Hematopoietic multipotent progenitor cell (in vitro differentiated cells): ENCODE measurements at places on chromosomes 7 and 10.

DNA sequence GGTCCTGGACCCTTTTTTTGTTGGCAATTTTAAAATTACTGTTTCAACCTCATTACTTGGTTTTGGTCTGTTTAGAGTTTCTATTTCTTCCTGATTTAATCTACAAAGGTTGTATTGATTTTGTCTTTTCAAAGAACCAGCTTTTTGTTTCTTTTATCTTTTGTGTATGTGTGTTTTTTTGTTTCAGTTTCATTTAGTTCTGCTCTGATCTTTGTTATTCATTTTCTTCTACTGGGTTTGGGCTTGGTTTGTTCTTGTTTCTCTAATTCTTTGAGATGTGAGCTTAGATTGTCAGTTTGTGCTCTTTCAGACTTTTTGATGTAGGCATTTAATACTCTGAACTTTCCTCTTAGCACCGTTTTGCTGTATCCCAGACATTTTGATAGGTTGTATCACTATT is 8.5 kb upstream of the MRPS33 start:
- no peak for DNase-seq

DNA sequence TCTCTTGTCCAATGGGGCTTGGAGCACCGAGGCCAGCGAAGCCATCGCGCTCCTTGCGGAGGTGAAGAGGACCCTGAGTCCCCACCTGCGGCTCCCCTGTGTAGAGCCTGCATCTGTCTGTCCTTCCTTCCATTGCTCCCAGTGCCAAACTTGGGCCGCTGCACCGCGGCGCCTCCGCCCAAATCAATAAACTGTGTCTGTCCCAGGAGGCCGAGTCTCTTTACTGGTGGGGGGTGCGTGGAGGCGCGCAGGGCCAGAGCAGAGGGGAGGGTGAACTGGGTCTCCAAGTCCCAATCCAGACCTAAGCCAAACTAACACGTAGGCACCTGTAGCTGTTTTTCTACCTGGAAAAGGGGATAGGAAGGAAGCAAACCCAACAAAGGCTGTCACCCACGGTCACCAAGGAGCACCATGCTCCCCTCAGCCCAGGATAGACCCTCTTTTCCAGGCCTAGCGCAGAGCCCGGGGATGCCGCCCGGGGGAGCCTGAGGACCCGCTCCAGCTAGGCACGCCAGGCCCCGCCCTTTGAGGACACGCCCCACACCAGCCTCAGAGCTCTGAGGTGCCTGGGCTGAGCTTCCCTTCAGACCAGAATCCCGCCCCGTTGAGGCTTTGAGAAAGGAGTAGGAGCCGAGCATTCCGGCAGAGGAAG is 1.2 kb upstream of the CHAT start:
- DNase-seq: no peak

DNA sequence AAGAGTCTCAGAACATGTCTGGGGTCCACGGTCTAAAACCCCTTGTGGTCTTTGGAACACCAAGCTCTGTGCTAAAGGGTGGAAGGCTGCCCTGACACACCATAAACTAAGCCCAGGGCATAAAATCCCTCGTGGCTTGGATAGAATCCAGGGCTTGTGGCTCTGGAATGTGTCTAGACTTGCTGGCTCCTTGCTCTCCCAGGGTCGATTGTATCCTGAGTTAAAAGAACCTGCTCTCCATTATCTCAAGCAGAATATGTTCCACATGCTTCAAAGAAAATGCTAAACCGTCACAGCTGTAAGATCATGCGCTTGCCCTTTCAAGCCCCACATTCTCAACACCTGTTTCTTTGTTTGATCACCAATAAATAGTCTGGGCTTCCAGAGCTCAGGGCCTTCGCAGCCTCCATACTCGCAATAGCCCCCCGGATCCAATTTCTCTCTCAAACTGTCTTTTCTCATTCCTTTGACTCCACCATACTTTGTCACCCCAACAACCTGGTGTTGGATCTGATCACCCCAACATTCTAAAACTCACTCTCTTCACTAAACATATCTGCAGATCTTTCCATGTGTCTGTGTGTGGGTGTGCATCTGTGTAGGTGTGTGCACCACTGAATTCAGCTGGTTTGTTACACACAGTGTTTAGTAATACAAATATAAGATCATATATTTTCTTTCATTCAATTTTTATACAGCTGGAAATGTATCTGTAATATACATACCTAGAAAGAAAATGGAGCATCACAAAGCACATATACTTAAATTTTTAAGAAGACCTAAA is 238.5 kb downstream of the ZMYND11 start:
- DNase-seq: no peak

DNA sequence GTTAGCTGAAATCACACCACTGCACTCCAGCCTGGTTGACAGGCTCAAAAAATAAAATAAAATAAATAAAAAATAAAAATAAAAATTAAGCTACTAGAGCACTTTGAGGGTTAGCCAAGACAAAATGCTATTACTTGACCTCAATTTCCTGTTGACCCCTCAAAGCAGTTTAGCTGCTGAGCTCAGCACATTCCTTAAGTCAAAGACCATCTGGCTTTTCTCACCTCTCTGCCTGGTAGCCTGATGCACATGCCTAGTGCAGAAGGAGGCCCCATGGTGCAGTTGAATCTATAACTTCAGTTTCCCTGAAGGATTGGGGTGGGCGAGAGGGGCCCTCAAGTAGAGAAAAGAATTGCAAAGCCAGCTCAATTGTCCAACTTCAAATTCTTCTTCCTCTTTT is 211.1 kb upstream of the GALNT17 start:
- no peak for DNase-seq

DNA sequence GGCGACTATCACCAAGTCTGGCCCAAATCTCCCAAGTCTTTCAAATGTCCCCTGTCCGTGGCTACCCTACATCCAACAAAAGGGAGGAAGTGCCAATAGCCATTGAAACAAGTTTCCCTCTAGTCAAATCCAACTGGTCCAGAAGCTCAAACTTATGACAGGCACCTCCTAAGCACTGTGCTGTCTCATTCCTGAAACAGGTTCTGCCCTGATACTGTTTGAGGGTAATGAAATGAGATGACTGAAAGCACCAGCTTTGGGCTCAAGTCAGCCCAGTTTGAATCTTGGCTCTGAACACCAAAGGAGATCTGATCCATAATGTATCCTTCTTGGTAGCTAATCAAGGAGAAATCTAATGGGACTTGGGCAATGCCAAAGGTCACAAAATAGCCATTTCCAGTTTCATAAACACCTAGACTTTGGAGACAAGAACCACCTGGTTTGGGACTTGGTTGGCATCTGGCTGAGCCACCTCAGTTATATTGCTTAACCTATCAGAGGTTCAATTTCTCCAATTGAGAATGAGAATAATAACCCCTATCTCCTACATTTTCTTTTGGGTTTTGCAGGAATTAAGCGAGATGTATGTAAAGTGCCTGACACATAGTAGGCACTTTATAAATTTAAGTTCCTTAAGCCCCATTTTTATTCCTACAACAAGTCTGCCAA is 34.7 kb upstream of the ARID5B start:
- DNase-seq: no peak

DNA sequence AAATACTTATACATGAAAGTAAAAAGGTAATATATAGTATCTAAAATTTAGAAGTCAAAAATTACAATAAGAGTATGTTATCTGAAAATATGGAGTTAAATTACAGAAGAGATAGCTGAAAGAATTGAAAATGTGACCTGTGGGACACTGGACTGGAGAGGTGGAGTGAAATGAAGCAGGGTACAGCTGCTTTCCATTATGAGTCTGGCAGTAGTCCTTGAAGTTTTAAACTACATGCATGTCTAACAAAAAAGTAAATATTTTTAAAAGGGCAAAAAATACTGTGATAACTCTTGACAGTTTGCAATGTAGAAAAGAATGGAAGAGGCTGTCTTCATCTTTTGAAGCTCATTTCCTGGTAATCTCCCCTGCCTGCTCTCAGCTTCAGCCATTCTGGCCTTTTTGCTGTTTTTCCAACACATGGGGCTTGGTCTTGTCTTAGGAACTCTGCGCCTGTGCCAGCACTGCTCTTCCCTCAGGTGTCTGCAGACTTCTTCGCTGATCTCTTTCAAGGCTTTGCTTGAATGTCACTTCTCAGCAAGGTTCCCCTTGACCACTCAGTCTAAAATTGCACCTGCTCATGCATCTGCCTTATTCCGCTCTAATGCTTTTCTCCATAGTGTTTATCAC is 36.9 kb downstream of the PTPRZ1 start:
- no peak for DNase-seq

- no peak for DNase-seq
These were observed 34.7 kb downstream of the IMMP2L start for GRCh38 chr7:111527545-111527944.

DNA sequence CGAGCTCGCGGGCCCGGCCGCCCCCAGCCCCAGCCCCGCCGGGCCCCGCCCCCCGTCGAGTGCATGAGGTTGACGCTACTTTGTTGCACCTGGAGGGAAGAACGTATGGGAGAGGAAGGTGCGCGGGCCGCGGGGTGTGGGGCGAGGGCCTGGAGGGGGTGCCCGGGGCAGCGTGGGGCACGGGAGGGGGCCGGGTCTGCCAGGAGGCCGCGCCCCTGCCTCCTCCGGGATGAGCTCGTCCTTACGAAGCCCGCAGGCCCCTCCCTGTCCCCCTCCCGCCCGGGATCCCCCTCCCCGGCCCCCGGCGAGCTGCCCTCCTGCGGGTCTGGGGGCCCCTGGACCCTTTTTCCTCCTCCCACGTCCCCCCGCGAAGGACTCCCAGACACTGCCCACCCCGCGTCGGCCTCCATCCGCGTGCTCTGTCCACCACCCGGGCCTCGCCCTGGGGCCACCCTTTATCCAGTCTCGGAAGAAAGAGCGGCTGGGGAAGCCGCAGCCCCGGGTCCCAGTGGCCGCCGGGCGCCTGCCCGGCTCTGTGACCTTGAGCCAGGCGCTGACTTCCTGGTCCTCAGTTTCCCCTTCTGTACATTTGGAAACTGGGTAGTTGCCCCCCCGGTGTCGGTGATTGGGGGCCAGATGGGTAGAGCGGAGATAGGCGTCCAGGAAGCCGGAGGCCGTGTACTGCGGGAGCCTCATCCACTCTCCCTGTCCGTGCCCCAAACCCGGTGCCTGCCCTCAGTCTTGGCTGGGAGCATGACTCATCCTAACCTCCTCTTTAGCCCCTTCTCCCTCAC is 521 bp downstream of the LIMK1 start:
- peak; percentile 46 for DNase-seq

DNA sequence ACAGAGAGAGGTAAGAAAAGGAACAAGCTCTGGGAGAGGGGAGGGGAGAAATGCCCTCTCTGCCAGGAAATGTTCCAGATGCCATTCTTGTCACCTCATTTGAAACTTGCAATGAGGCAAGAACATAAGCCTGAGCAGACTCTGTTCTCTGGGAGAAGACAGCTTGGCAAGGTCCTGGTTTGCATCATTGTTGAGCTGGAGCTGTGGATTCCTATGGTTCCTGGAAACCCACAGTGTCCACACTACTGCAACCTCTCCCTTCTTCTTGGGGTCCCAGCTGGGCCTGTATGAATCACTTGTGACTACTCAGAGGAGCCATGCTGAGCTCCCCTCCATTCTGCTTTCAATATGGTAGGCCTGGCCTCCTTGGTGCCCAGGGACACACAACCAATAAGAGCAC is 60.8 kb upstream of the HECTD2 start:
- no peak for DNase-seq

- no peak for DNase-seq
These were observed 42.6 kb upstream of the GSAP start for GRCh38 chr7:77458786-77459185.

DNA sequence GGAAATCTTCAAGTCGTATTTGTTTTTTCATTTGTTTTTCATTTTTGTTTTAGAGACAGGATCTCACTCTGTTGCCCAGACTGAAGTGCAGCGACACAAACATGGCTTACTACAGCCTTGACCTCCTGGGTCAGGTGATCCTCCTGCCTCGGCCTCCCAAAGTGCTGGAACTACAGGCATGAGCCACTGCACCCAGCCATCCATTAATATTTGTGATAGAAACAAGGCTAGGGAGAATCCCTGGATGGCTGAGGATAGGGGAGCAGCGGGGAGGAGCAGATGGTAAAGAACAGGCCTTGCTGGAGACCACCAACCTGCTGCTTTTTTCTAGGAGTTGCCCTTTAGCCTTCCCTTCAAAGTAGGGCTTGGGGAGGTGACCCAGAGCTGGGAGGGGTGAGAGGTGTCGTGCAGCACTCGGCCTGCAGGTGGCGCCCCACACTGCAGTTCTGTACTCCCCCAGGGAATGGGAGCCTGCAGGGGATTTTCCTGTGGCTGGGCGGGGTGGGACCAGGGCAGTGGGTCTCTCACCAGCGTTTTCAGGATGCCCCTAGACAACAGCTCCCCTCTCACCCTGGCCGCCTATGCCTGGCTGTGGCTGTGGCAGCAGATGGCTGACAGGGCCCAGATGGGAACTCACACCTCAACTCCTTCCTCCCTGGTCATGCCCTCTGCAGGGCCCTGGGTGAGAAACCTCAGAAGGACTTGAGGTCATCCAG is 12.6 kb upstream of the CDH23 start:
- DNase-seq: peak; percentile 52

- DNase-seq: no peak
These were observed 150.4 kb upstream of the NEBL start for GRCh38 chr10:21047511-21047910.

DNA sequence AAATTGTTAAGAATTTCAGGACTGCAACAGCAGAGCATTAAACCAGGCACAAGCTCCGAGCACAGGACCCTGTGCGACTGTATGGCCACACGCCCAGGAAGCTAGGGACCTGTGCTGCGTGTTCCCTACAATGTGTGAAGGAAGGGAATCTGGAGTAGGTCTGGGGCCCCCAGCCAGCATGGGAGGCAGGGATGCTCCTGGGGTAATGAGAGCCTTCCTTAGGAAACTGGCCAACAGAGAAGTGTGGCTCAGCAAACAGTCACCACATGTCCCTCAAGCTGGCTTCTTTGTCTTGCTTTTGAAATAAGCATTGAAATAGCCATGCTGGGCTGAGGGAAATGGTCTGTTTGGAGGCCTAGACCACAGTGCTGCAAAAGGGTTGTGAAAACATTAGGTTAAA is 8.2 kb downstream of the BLNK start:
- DNase-seq: no peak
